ENCODE measurements at places on chromosomes 3 and 15. TPM values are rescaled to one million over a fixed set of nuclear protein-coding genes. Genes with fewer than 3 reads are reported as not detected.
A peak's percentile ranks its signal among the peaks of the same experiment; 100 is the strongest.

DNA sequence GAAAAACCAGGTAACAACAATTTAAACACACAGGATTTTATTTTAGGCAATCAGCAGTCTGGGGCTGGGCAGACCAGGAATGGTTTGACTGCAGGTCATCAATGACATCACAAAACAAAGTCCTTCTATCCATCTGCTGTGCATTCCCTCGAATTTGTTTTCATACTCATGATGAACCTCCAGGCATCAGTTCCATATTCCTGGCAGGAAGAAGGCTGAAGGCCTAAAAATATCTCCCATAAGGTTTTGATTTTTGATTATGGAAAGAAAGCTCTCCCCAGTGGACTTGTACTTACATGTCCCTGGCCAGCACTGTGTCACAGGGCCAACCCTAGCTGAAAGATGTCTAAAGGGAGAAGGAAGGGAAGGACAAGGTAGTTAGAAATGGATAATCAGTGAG, 107.4 kb downstream of the PEAK1 start:
- DNase-seq = no peak
- H3K27me3 ChIP-seq = no peaks in the 10 kb centered on the region
- H3K4me3 ChIP-seq = no peak overlapping the region
- H3K27ac ChIP-seq = no peak overlapping the region

DNA sequence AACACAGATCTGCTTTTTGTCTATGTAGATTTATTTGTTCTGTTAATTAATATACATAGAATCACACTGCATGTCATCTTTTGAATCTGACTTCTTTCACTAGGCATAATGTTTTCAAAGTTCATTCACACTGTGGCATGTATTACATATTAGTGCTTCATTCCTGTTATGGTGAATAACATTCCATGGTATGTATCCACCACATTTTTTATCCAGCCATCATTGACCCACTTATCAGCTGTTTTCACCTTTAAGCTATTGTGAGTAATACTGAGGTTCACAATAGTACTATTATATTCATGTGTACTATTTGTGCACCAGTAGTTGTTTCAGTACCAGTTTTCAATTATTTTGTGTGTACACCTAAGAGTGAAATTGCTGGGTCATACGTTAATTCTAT, 230.6 kb upstream of the CNTN3 start:
- H3K36me3 ChIP-seq = no peaks in the 10 kb centered on the region
- no peak for DNase-seq
- no peaks in the 10 kb centered on the region for H3K27me3 ChIP-seq
- no peaks in the 10 kb centered on the region for H3K4me1 ChIP-seq
- H3K27ac ChIP-seq = no peak overlapping the region

DNA sequence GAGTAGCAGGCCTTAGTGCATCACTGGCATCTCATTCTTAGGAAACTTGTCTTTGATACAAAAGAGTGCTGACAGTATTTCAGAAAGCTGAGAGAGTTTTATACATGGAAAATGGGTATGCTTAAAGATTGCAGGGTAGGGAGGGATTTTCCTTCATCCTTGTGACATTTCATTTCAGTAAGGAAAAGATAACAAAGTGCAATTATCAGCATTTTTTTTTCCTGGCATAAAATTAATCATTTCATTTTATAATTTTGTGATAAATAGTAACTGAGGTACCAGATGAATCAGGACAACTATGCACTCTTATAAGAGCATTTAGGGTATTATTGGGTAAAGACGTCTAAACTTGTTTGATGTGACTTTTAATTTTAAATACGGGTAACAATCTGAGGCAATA, 10.3 kb downstream of the KBTBD8 start:
- peaks cover 16% of the 10 kb centered on the region for H3K36me3 ChIP-seq
- H3K4me3 ChIP-seq = no peak overlapping the region
- no peaks in the 10 kb centered on the region for H3K4me1 ChIP-seq
- no peak for DNase-seq
- no peak overlapping the region for H3K27ac ChIP-seq

- H3K36me3 ChIP-seq = no peaks in the 10 kb centered on the region
- H3K4me1 ChIP-seq = peaks cover 8% of the 10 kb centered on the region
- no peak for DNase-seq
- peaks cover 46% of the 10 kb centered on the region for H3K27me3 ChIP-seq
- H3K4me3 ChIP-seq = no peak overlapping the region
Measured at GRCh38 chr15:76333309-76333708, 3.3 kb upstream of the ISL2 start.

DNA sequence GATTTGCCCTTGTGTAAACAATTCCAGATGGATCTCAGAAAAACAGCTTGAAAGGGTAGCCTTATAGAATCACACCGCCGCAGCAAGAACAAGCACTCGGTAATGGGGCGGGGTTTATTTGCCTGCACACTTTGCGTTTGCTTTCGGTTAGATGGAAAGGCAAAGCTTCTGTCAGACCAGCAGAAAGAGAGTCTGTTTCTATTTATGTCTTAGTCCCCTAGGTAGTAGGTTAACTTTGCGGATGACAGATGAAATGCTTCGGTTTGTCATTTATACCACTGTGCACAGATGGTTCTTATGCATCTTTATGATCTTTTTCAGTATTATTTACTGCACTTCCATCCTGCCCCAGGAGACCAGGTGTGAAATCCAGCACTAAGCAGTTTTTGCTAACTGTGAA, 62.2 kb downstream of the PYDC2 start:
- no peaks in the 10 kb centered on the region for H3K4me1 ChIP-seq
- peak overlapping the region; percentile 17 for H3K4me3 ChIP-seq
- H3K27me3 ChIP-seq = no peaks in the 10 kb centered on the region
- no peak overlapping the region for H3K27ac ChIP-seq
- DNase-seq = no peak

- no peak overlapping the region for H3K27ac ChIP-seq
- no peak overlapping the region for H3K4me3 ChIP-seq
- H3K36me3 ChIP-seq = no peaks in the 10 kb centered on the region
- peaks cover 4% of the 10 kb centered on the region for H3K4me1 ChIP-seq
- DNase-seq = no peak
Measured at GRCh38 chr3:46852334-46852720, 10.9 kb downstream of the MYL3 start.

- no peak overlapping the region for H3K4me3 ChIP-seq
- no peaks in the 10 kb centered on the region for H3K36me3 ChIP-seq
- no peaks in the 10 kb centered on the region for H3K27me3 ChIP-seq
- no peak for DNase-seq
- H3K27ac ChIP-seq = peak overlapping the region; percentile 90
Measured at GRCh38 chr3:54969652-54970051, 41.8 kb upstream of the LRTM1 start.

GRCh38 chr15:62051166-62051565, 9.1 kb downstream of the VPS13C start:
- no peak overlapping the region for H3K27ac ChIP-seq
- H3K27me3 ChIP-seq = no peaks in the 10 kb centered on the region
- no peaks in the 10 kb centered on the region for H3K4me1 ChIP-seq
- H3K36me3 ChIP-seq = no peaks in the 10 kb centered on the region
- no peak for DNase-seq

RTP1 gene
- total RNA-seq = not detected

- peak overlapping the region; percentile 89 for H3K4me3 ChIP-seq
- DNase-seq = no peak
- peaks cover 13% of the 10 kb centered on the region for H3K36me3 ChIP-seq
- H3K27ac ChIP-seq = peak overlapping the region; percentile 95
- H3K27me3 ChIP-seq = no peaks in the 10 kb centered on the region
Measured at GRCh38 chr3:53890726-53891475, 758 bp downstream of the SELENOK start.
